NCI-H187 treated with DMSO at 0.1 percent for 48 hours (cell line): ENCODE measurements at places on chromosomes 12 and 14.

GRCh38 chr14:55938249-55938791 is 179.9 kb upstream of the PELI2 start:
- no peak for DNase-seq

DNA sequence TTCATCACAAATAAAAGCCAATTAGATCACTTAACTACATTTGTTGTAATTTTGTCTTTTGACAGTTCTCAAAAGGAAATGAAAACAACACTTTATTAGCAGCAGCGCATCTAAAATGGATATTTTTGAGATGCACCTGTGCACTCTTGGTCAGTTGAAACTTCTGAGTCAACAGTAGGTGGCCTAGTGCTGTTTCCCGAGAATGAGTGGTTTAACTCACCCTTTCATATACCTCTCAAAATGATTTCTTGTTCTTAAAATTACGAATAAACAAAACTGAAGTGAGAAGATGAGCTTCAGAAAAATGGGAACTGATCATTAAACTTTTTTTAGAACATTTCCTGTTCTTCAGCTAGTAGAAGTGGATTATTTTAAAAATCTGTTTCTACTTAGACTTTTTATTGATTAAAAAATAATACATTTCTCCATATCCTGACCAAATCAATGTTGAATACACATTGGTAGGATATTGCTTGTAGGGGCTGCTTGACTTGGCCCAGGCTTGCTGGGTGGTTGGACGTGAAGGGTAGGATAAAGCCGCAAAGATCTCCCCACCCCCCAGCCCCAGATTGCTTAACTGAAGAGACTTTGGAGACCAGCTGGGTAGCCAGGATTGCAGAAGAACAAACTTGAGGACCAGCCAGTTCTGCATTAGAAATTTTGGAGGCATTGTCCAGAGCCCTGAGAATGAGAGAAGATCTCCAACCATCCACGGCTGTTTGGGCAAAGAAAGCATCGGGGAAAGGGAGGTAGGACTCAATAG is 22.3 kb upstream of the STK38L start:
- no peak for DNase-seq

- no peak for DNase-seq
Observed at GRCh38 chr12:122991623-122992275, 11.3 kb downstream of the ARL6IP4 start.

GRCh38 chr14:29900609-29901350 is 26.9 kb downstream of the PRKD1 start:
- no peak for DNase-seq

DNA sequence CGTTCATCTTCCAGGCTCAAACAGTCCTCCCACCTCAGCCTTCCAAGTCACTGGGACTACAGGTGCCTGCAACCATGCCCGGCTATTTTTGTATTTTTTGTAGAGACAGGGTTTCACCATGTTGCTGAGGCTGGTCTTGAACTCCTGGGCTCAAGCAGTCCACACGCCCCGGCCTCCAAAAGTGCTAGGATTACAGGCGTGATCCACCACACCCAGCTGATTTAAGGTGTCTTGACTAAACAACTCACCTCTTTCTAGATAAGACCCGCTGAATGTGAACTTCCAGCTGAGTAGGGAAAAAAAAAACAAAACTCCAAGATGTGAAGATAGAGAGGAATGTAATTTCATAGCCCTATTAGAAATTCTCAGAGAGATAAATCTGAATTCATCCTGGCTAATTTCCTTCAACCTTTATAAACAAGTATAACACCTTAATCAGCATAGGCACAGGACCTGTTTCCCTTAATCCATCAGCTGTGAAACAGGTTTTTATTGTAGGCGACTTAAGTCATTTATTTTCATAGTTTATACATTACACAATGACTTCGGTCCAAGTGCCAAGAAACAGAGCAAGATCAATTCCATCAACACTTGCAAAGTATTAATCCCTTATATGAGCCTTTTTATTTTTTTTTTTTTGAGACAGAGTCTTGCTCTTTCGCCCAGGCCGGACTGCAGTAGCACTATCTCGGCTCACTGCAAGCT is 51.5 kb downstream of the HCAR2 start:
- no peak for DNase-seq

- no peak for DNase-seq
Observed at GRCh38 chr14:77424862-77425261, 1.5 kb upstream of the NOXRED1 start.

GRCh38 chr12:27282754-27283153 is 38.7 kb downstream of the STK38L start:
- no peak for DNase-seq

GRCh38 chr12:503111-503761 is 43.5 kb downstream of the B4GALNT3 start:
- DNase-seq = no peak

GRCh38 chr12:110223777-110224378 is 57.2 kb upstream of the ATP2A2 start:
- no peak for DNase-seq

DNA sequence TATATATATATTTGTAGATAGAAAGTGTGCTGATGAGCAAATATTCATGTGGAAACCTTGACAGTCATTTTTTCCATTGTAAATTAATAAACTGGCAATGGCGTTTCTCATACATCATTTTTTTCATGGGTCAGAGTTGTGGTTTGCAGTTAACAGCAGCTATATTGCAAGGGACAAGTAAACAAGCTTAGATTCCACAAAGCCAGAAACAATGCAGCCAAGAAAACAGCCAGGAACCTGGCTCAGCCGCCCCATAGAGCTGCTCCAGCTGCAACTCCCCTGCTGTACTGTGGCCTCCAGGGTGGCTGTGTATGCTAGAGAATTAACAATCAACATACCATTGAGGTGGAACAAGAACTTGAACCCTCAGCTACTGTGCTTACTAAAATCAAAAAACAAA is 298.2 kb downstream of the TMEM132D start:
- DNase-seq = no peak

GRCh38 chr12:69345742-69346141 is 2.4 kb upstream of the LYZ start:
- no peak for DNase-seq
